ENCODE measurements at places on chromosomes 5 and 9.
A peak's percentile ranks its signal among the peaks of the same experiment; 100 is the strongest.

- DNase-seq: no peak
Measured at GRCh38 chr5:179120421-179120861, 60.3 kb downstream of the ZNF354C start.

- DNase-seq: no peak
Measured at GRCh38 chr5:171429543-171429910, 10.1 kb downstream of the FGF18 start.

DNA sequence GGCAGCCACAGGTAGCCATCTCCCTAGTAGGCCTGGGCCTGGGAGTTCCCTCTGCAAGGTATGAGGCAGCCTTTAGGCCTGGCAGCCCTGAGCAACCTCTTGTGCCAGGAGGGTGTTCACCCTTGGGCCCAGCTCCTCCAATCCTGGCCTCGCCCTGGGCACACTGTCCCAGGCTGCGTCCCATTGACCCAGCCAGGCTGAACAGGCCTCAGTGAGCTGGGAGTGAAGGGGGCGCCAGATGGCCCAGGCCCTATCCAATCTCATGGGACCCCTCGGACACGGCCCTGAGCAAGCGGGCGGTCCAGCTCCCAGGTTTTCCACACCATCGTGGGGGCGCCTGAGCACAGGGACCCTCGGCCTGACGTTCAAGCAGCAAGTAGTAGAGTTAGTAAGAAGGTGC, 14.5 kb downstream of the SH3GLB2 start:
- no peak for DNase-seq

GRCh38 chr9:93268551-93269314, 84.8 kb downstream of the WNK2 start:
- no peak for DNase-seq

DNA sequence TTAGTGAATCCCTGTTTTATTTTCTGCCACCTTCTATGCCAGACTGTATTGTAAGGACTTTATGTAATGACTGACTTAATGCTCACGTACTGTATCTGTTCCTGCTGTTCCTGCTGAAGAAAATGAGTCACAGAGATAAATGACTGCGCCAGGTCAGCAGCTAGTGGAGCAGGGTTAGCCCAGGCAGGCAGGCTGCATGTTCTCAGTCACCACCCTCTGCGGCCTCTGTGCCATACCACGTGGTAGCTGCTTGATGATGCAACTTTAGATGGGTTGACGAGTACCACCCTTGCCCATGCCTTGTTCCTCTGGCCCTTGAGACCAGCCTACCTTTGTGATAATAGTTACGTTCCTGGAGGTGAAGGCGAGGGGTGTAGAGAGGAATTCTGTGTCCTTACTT, 161.9 kb downstream of the TRIO start:
- DNase-seq: peak; percentile 65

DNA sequence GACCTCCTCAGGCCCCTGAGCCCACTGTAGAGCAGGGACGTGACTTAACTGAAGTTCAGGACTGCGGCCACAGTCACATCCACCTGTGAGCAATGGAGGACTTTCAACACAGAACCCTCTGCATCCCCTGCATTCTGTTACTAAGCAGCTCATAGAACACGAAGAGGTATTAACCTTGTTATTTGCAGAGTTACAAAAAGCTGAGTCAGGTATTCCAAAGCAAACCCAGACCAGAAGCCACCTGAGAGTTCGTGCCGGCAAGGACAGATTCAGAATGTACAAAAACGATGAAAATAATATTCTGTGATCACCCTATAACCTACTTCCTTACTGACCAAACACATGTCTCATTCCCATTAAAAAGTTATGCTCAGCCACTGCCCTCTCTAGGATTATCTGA, 33.0 kb upstream of the PRSS3 start:
- no peak for DNase-seq

GRCh38 chr5:180830253-180831138, 27.9 kb upstream of the MGAT1 start:
- DNase-seq: peak; percentile 46

GRCh38 chr9:23542438-23542837, 283.6 kb downstream of the ELAVL2 start:
- no peak for DNase-seq

GRCh38 chr5:133245191-133246052, 193.6 kb downstream of the HSPA4 start:
- DNase-seq: peak; percentile 86

- DNase-seq: no peak
Measured at GRCh38 chr9:21085005-21085404, 7.3 kb upstream of the IFNB1 start.

GRCh38 chr9:69035438-69036308, at the start of gene FXN:
TSS of gene FXN (plus strand) at chr9:69035752. CDS start at chr9:69035783, 31 bp downstream.
- peak; percentile 79 for DNase-seq

GRCh38 chr9:26811106-26811505, 81.5 kb downstream of the CAAP1 start:
- DNase-seq: no peak

- peak; percentile 47 for DNase-seq
Measured at GRCh38 chr9:75108571-75108970, 20.3 kb downstream of the OSTF1 start.

DNA sequence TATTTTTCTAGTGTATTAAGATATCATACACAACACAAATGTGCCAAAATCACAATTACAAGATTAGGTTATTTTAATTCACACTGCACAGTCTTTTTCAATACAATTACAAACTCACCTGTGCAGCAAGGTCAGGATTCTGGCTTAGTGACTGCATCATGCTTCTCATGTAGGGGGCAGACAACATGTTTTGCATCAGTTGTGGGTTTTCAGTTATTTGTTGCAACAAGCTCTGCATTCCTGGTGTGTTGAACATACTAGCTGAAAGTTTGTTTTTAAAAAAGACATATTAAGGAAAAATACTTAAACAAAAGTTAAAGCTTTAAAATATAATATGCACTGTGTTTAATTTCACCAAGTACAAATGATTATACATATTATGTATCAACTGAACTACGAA, 38.7 kb downstream of the UBQLN1 start:
- no peak for DNase-seq

DNA sequence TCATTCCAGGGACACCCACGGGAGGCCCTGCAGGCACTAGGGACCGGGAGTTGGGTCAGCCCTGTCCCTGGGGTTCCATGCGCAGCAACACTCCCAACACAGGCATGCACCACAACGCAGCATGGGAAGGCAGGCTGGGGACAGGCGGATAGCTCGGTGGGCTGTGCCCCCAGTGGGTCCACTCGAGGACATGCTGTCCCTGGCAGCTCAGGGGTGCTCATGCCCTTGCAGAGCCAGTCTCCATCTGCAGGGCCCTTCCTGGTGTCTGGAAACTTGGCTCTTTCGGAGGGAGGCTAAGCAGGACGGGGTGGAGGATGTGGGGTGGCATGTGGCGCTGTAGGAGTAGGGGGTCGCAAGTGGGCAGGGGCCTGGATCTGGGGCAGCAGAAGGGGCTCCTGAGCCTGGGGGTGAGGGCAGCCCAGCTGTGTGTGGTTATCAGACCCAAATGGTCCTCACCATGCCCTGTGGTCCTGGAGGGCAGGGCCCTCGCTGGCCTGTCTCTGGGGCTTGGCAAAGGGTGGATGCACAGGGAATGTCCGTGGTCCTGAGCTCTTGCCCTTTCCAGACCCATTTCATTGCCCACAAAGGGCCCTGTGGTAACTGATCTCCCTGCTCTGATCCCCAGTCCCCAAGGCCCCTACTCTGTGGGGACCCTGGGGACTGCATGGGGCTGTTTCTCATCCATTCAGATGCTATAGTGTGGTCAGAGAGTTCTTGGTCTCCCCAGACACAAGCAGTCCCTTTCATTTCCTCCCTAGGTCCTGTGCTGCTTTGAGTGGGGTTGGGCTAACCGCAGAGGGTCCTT, 90.3 kb upstream of the PHYKPL start:
- no peak for DNase-seq
